ENCODE measurements at places on chromosomes 12 and 14.

DNA sequence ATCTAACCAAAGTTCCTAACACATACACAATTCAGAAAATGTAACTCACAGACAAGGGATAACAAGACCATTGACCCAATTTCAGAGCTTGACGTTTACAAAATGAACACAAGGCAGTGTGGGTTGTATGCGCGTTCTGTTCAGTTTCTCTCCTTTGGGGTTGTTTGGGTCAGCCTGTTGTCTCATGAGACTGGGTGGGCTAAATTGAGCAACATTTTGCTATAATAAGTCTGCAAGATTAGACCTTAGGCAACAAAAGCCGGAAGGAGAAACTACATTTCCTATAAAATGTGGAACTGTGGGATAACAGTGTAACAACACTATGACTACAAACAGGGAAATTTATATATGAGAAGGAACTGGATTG, 18.8 kb upstream of the LTA4H start:
- H3K36me3 ChIP-seq = no peaks in the 10 kb centered on the region
- DNase-seq = no peak
- H3K4me3 ChIP-seq = no peak overlapping the region

DNA sequence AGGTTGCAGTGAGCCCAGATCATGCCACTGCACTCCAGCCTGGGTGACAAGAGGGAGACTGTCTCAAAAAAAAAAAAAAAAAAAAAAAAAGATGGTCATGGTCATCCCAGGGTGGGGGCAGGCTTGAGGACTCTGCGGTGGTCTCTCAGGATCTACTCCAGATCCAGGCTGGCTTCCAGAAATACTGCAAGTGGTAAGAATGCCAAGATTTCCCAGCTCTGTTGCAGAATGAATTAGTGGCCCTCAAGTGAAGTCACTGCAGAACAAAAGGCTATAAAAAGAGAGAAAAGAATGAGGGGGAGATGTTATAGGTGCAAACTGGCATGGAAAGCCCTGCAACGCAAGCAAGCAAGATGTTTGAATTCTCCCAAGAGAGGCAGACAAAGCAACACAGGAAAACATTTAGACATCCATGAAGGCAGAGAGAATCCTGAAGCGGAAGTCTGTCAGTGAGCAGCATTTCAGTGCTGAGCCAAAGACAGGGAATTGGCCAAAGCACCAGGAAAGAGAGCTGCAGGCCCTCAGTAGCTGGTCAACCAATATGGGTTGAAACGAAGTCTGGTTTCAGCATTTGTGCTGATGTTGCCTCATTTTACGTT, 31.9 kb upstream of the ETFBKMT start:
- H3K36me3 ChIP-seq = no peaks in the 10 kb centered on the region
- H3K27me3 ChIP-seq = no peaks in the 10 kb centered on the region
- H3K4me1 ChIP-seq = peaks cover 31% of the 10 kb centered on the region

- no peak for DNase-seq
- no peak overlapping the region for H3K27ac ChIP-seq
- H3K4me3 ChIP-seq = no peak overlapping the region
- peaks cover 2% of the 10 kb centered on the region for H3K36me3 ChIP-seq
Measured at GRCh38 chr12:124114316-124114715, 141.3 kb downstream of the ZNF664 start.

DNA sequence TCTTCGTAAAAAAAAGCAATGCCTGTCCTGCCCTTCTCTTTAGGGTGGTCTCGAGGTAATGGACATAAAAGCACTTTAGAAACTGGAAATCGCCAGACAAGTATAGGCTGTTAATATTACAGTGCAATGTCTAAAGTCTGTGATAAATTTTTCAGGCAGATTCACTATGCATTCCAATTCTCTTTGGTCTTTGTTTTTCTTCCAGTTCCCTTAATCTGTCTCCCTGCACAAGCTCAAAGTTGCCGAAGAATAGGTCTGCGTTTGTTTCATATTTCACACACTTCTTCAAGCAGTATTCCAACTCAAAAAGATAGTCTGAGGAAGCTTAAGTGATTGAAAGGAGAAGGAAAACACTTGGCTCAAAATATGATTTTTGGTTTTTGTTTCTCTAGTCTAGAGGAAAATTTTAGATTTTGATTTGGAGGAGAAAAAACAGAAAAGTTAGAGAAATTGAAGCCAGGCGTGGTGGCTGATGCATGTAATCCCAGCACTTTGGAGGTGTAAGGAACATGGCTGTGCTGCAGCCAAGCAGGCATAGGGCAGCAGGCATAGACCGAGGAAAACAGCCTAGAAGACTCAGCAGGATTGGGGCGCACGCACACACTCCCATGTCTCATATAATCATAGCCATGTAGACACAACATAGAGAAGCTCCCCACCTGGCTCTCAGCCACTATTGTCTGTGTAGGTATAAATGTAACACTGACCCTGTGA, 96.2 kb upstream of the TMPO start:
- DNase-seq = no peak
- H3K36me3 ChIP-seq = no peaks in the 10 kb centered on the region
- peaks cover 3% of the 10 kb centered on the region for H3K4me1 ChIP-seq
- no peaks in the 10 kb centered on the region for H3K27me3 ChIP-seq
- H3K4me3 ChIP-seq = no peak overlapping the region

- no peaks in the 10 kb centered on the region for H3K36me3 ChIP-seq
- H3K27me3 ChIP-seq = peaks cover 68% of the 10 kb centered on the region
- no peaks in the 10 kb centered on the region for H3K4me1 ChIP-seq
- H3K27ac ChIP-seq = no peak overlapping the region
Measured at GRCh38 chr14:76131071-76131965, 20.4 kb upstream of the GPATCH2L start.

All from progenitor cell of endocrine pancreas (in vitro differentiated cells).